Fibroblast of skin of abdomen (primary cell): ENCODE measurements at places on chromosomes 7 and 10.
A peak's percentile ranks its signal among the peaks of the same experiment; 100 is the strongest.

GRCh38 chr7:17618652-17618974 is 320.2 kb downstream of the AHR start:
- no peak for DNase-seq

GRCh38 chr7:120554960-120555571 is 282.1 kb downstream of the KCND2 start:
- peak; percentile 54 for DNase-seq

DNA sequence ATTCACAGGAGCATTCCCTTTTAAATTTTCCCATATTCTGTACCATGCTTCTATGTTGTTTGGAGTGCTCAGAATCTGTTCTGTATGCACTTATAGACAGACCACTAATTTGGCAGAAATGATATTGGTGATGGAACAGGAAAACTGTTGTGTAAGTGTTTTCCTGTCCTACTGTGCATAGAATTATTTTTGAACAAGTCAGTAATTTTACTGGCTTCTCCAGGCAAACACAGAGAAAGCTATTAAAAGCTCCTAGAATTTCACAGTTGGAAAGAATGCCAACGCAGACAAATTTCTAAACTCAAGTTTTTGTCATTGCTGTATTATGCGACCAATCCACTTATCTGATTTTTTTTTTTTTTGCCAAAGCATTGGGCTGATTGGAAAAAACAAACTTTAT is 55.7 kb downstream of the ANKMY2 start:
- DNase-seq = peak; percentile 39

- DNase-seq = no peak
These were observed 1.3 kb downstream of the GALNT17 start for GRCh38 chr7:71133232-71133622.
